EH (cell line): ENCODE measurements at places on chromosomes 1 and 21.

- DNase-seq, result no peak
These were observed 184.4 kb downstream of the C1orf94 start for GRCh38 chr1:34361121-34361520.

DNA sequence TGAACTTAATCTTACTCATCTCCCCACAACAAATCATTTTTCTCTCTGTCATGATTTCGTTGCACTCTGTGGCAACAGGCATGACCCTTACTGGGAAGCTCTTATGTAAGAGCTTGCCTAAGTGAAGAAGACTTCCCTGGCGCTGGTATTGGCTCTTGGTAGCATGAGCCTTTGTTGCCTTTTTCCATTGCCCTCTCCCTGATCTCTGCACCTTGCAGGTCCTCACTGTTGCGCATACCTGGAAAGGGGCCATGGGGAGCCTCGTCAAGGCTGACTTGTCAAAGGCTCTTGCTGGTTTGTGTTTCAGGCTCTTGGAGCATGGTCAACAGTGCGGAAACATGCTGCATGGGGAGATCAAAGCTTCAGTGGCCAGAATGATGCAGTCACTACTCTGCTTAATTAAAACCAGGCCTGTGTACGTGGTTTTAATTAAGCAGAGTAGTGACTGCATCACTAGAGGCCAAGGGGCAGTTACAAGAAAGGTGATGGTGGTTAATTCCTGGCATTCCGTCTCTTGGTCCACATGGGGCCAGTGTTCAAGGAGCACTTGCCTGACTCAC, 141.3 kb downstream of the SPATA46 start:
- peak; percentile 78 for DNase-seq

DNA sequence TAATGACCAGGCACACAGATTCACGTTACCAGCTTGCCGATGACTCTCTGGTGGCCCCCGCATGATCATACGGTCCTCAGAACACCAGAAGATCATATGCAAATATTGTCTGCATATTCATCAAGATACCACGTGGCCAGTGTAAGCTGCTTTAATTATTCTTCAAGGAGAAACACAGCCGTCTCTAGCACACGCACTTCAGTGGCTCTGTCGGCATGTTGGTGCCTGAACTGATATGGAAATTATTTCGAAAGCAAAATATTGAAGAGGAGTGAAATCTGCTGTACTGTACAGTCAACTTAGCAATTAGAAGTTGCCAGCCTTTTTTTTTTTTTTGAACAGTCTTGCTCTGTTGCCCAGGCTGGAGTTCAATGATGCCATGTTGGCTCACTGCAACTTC, 5.9 kb upstream of the KIF26B start:
- no peak for DNase-seq

GRCh38 chr1:246617156-246617555, 50.9 kb downstream of the CNST start:
- DNase-seq, result peak; percentile 31

DNA sequence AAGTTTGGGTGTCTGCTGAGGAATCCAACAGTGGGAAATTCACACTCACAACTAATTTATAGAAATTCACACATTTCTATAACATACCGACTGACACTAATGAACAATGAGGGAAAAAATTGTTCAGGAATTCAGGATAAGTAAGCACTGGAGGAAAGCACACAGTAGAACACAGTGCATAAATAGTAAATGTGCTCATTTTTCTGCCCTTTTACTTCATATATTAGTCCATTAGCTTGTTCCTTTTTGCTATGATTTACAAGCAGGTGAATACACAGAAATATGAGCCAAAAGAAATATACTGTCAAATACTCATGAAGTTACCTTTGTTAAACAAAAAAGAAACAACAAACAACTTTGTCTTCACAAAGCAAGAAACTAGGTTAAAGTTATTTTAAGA, 11.3 kb downstream of the NRIP1 start:
- DNase-seq, result no peak

DNA sequence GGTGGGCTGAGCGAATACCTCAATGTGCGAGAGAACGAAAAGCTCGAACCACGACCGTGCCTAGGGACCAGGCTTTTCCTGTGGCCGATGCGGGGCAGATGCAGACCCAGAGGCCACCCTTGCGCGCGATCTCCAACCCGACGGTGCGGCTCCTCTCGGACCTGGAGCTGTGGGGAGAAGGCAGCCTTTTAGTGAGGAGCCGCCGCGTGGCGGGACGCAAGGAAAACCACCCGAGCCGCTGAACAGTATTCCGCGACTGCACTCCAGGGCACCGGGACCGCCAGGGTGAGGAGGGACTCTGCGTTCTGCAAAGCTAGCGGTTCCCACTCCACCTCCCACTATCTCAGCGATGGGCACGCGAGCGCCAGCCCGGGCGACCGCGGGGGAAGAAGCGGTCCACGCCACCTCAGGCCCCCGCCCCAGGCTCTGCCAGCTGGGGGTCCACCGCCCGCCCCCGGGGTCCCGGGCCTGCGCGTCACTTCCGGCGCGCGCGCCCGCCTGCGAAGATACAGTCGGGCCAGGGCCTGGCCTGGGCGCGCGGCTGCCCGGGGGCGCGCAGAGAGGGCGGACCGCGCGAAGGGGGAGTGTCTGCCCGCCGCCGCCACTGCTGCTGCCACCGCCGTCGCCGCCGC, 66.5 kb upstream of the PRKACB start:
- DNase-seq, result peak; percentile 79

- DNase-seq, result peak; percentile 45
These were observed 27.4 kb upstream of the ASPM start for GRCh38 chr1:197173571-197174507.

DNA sequence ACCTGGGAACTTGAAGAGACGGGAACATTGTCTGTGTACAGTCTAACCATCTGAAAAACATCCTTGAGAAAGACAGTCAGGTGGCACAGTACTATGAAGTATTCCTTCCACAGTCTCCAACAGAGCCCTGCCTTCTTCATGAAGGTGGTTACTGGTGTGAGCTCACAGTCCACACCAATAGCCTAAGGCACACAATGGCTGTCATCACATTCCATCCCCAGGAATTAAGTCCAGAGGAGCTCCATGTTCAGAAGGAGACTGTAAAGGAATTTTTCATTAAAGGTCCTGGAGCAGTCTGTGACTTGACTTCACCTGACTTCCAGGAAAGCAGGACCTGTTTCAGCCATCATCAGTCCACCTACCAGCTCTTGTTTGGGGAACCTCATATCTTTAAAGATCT, 180.2 kb downstream of the C1orf21 start:
- peak; percentile 67 for DNase-seq

GRCh38 chr1:48654606-48655210, 122.0 kb downstream of the BEND5 start:
- no peak for DNase-seq

DNA sequence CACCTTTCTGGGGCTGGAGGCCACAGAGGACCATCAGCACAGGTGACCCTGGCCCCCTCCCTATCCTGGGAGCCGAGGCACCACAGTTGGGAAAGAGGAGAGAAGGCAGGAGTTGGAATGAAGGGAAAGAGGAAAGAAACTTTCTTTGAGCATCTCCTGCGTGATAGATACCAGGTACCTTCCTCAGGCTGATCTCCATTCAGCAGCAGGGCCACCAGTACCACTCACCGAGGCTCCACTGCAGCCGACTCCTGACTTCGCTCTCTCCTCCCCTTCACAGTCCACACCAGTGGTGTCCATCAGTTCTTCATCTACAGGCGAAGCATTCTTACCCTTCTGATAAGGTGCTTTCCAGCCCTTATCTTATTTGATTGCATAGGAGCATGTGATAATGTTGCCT, 55.3 kb downstream of the LGR6 start:
- no peak for DNase-seq

- DNase-seq, result peak; percentile 88
These were observed 5.7 kb upstream of the SVBP start for GRCh38 chr1:42822800-42823392.

GRCh38 chr1:30631700-30632099, 91.7 kb downstream of the MATN1 start:
- no peak for DNase-seq

DNA sequence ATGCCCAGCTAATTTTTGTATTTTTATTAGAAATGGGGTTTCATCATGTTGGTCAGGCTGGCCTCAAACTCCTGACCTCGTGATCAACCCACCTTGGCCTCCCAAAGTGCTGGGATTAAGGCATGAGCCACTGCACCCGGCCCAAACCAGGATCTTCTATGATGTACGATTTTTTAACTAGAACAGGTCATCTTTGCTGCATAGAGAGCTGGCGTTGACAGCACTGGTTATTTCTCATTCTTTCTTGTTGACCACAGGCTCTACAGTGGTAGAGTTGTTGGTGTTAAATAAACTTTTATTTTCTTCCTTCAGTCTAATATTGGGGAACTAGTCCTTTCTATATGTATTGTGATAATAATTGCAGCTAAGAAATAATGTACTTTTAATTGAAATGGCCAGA, 3.8 kb upstream of the MAB21L3 start:
- no peak for DNase-seq

GRCh38 chr1:187952446-187952845, 1123.7 kb downstream of the PLA2G4A start:
- no peak for DNase-seq

GRCh38 chr21:21119091-21119490, 120.9 kb downstream of the NCAM2 start:
- DNase-seq, result no peak

- DNase-seq, result peak; percentile 84
These were observed 35.6 kb upstream of the WASF2 start for GRCh38 chr1:27525296-27526272.

- no peak for DNase-seq
These were observed 81.4 kb upstream of the GALNT2 start for GRCh38 chr1:229985613-229986010.

GRCh38 chr1:37655274-37655673, 20.6 kb upstream of the RSPO1 start:
- no peak for DNase-seq

DNA sequence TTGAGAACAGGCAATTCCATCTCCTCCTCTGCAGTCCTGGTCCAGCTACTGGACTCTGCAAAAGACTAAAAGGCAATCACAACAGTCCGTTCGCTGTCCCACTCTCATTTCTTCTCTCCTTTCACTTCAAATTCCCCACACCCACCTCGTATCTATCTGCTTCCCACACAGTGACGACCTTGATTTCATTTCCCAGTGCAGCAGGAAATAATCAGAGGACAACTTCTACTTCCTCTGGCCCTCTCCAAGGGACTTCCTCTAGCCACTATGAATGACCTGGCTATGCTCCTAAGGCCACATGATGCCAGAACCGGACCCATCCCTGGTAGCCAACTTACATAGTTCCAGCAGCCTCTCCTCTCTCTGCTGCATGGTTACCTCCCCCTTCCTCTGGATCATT, 8.0 kb downstream of the NOL9 start:
- DNase-seq, result no peak

- no peak for DNase-seq
These were observed 218.6 kb downstream of the SLC44A5 start for GRCh38 chr1:75392278-75392677.

GRCh38 chr1:107795441-107795840, 169.5 kb downstream of the VAV3 start:
- DNase-seq, result no peak

- no peak for DNase-seq
These were observed 2.6 kb upstream of the CD2 start for GRCh38 chr1:116751621-116752020.

DNA sequence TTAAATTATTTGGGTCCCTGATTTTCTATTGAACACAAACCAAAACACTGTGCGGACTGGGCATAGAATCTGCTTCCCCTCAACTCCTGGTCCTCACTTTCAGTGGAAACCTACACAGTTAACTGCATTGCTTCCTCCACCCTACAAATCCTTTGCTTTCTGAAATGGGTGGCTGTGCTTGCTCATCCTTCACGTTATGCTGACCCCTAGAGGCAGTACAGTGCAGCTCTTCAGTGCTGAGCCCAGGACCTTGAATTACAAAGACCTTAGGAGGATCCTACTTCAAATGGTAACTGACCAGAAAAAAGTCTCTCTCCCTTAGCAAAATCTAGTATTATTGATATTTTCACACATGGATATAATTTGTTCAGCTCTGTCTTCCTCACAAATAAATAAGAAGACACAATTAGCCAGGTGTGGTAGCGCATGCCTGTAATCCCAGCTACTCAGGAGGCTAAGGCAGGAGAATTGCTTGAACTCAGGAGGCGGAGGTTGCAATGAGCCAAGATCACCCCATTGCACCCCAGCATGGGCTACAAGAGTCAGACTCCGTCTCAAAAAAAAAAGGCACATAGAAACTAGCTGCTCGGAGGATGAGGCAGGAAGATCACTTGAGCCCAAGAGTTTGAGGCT, 63.4 kb upstream of the L1TD1 start:
- DNase-seq, result peak; percentile 68

DNA sequence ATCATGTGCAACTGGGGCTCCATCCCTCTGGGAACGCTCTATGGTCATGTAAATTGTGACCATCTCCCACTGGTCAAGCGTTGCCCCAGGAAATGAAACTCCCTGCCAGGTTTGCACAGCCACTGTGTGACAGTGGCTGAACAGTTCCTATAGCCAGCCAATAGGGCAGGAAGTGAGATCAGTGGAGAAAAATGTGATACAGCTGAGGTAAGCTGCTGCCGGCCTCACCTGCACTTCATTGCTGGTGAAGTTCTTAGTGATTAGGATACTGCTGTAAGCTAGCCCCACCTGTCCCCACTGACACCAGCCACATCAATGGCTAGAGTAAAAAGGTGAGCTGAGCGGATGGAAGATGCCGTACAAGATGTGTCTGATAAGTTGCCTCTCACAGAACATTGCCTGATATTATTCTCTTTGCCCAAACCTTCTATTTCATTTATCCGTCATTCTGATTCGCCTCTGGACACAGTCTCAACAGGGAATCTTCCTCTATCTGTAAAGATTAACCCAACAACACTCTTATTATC, 38.4 kb upstream of the CDC42BPA start:
- DNase-seq, result no peak

GRCh38 chr1:40385437-40386358, 12.2 kb downstream of the SMAP2 start:
- DNase-seq, result no peak

DNA sequence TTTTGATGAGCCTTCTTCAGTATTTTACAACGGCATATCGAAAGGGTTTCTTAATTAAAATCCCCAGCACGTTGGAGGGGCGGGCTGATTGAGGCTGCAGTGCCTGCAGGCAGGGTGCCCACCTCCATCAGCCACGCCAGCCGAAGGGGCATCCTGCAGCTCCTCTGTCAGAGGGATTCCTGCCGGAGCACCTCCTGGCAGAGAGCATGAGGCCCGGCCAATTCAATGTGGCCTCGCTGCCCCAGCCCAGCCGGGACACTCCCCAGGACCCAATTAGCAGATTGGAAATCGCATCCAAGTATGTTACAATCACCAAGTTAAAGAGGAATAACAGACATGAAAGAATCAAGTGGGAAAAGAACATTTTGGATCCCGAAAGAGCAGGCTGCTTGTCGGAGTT, 216.6 kb downstream of the ST6GALNAC3 start:
- DNase-seq, result no peak

DNA sequence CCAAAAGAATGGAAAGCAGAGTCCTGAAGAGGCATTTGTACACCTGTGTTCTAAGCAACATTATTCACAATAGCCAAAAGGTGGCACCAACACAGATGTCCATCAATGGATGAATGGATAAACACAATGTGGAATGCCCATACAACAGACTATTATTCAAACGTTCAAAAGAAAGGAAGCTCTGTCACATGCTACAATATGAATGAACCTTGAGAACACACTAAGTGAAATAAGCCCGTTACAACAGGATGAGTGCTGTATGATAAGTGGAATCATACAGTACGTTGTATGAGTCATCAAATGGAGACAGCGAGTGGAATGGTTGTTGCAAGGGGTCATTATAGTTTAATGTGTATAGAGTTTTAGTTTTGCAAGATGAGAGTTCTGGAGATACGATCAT, 80.1 kb downstream of the SH3BGR start:
- no peak for DNase-seq
